Activated T-helper 9 cell treated with anti-CD3 and anti-CD28 coated beads, Interleukin-2, amount 50 U/mL, for 16 hours (primary cell): ENCODE measurements at places on chromosomes 16 and 17.

DNA sequence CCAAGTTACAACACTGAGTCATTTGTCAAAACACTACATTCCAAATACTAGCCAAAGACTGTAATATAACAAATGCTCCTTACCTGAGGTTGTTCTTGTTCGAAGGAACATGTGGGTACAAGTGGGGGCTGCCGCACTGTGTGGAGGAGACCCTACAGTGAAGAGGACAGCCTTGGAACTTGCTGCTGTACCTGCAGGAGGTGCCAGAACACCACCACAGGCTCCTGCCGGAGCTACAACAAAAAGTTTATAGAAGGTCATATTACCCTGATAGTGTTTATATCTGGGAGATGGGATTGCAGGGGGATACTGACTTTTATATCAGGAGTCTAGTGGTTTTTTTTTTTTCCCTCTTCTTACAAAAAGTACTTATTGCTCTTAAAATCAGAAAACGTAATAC lies 37.8 kb upstream of the ALDH3A1 start:
- DNase-seq, result no peak

- no peak for DNase-seq
Observed at GRCh38 chr16:29825145-29826044, 5.1 kb downstream of the MVP start.

DNA sequence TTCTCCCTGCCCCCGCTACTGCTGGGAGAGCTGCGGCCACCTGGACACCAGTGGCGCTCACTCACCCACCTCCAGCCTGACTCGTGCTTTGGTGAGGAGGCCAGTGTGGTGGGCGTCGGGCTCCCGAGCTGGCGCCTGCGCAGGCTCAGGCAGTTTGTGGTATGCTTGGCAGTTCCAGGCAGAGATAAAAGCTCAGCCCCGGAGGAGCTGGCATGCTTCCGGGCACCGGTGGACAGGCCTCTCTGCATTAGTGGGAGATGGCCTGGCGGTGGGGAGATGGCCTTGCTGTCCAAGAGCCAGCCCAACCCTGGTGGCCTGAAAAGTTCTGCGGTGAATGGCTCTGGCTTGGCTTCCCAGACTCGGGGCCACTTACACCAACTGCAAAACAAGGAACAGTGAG lies 4.1 kb downstream of the ADGRG1 start:
- no peak for DNase-seq

- no peak for DNase-seq
Observed at GRCh38 chr16:28930652-28931051, 1.1 kb upstream of the CD19 start.

DNA sequence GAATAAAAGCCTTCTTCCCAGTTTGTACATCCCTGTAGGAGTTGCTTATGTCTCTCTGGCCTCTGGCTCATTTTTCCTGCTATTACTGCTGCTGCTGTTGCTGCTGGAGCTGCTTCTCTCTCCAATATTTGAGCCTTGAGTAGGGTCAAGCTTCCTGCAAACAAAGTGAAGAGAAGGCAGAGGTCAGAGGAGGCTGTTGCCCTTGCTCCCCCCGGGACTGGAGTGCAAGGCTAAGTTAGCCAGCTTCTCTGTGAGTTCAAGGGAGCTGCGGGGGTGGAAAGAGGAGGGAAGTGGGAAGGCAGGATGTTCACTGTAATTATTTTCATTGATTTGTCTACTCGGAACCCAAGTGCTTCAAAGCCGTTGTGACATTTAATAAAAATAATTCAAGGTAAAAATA lies 77.0 kb upstream of the TMEM132E start:
- no peak for DNase-seq

DNA sequence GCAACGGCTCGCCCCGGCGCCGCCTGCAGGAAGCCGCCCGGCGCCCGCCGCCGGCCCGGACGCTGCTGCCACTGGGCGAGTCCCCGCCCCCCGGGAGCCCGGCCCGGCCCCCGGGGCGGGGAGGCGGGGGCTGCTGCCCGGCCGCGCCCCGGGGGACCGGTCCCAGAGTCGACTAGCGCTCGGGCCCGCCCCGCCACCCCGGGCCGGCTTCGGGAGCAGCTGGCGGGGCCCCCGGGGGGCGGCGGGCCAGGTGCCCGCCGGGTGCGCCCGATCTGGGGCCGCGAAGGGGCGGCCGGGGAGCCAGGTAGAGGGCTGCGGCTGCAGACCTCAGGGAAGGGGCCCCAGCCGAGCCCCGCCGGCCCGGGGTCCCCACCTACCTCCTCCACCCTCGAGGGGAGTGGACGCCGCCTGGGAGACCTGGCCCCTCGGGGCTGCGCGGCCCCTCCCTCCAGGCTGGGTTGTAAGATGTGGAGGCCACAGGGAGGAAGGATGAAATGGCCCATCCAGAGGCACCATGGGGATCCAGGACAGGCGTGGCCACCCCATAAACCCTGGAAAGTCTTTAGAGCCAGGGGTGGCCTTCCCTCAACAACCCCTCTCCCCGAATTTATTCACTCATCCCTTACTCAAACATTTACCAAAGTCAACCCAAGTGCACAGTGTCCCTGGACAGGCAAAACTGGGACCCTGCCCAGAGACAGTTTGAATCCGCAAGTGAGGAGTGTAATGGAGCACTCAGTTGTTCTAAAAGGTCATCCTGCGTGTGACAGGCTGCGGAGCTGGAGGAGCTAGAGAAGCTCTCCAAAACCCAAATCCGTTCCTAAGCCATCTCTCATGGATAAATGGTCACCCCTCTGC lies at the start of gene CDYL2:
CDYL2 (minus strand) TSS at position 73 of the 858 bp plus-strand sequence. CDS start 425 bp downstream, outside the sequence.
- DNase-seq, result peak; percentile 31

DNA sequence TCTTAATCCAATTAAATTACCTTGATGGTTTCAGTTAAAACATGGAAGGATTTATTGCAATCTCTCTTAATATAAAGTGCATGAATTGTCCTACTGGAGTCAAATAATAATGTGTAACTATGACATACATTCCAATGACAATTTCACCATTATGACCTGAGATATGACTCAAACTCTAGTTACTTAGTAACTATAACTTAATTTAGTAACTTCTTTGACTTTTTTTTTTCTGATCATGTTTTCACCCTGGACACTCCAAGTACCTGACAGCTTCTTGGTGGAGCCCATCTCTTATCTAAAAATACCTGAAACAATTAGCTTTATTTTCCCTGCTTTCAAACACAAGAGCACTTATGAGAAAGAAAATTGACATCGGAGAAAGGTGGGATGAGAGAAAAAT lies 123.7 kb downstream of the STX8 start:
- DNase-seq, result no peak

- no peak for DNase-seq
Observed at GRCh38 chr17:72631949-72632684, 460.4 kb downstream of the SLC39A11 start.

- DNase-seq, result peak; percentile 24
Observed at GRCh38 chr17:80981062-80981902, 10.4 kb upstream of the CHMP6 start.

DNA sequence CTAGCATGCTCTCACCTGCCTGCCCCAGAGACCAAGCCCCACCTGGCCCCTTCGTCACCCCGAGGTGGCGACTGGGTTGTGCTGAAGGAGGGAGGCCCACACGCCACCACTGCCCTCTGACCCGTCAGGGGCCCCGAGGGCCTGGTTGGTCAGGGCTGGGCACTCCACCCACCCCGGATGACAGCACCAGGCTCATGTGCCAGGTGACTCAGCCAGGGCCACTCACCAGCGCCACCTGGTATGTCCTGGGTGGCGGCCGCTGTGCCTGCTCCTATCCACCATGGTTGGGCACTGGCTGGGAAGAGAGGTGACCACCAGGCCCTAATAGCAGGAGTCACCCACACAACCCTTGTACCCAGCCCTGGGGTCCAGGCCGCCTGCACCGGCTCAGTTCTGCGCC lies 68.9 kb downstream of the JPH3 start:
- DNase-seq, result no peak

- DNase-seq, result no peak
Observed at GRCh38 chr16:4270091-4270490, 2.7 kb downstream of the TFAP4 start.

DNA sequence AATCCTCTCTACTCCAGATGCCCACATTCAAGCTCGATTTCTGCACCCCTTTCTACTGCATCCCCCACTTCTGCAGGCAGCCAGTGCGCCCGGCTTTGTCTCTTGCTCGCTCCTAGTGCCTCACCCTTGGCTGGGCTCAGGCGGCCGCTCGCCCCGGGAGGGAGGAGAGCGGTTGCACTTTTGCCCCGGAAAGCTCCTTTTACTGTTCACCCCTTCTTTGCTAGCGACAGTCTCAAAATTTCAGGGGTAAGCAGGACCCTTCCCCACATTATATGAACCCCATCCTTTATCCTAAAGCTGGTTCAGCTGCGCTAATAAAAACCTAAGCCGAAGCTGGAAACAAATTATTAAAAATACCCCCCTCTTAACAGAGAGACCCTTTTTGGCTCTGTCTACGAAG lies 1.0 kb downstream of the HOXB5 start:
- no peak for DNase-seq

GRCh38 chr16:2682209-2683021 lies at the start of gene KCTD5:
Gene KCTD5 (plus strand): TSS chr16:2682523. CDS start chr16:2682549, 26 bp downstream.
- peak; percentile 96 for DNase-seq

DNA sequence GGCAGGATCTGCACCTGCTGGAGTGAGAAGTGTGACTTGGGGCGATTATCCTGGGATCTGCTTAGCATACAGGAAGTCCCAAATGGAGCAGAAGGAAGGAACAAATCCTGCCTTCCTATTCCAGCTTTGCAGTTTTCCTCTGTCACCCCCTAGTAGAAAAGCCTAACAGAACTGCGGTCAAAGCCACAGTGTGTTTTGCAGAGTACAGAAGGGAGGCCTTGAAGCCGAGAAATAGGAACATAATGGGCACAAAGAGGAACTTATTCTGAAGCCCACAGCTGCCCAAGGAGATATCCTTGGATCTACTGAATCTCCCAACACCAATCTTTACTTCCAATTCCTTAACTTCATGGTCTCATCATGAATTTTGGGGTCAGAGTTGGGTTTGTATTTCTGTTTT lies 8.5 kb downstream of the KRTAP1-5 start:
- DNase-seq, result no peak

GRCh38 chr17:1376061-1376460 lies 24.0 kb downstream of the YWHAE start:
- DNase-seq, result no peak

- no peak for DNase-seq
Observed at GRCh38 chr16:76984196-76984595, 206.8 kb upstream of the MON1B start.

- DNase-seq, result no peak
Observed at GRCh38 chr17:46782250-46782953, 36.1 kb downstream of the WNT3 start.

- no peak for DNase-seq
Observed at GRCh38 chr17:48954300-48954755, 9.7 kb upstream of the SNF8 start.

GRCh38 chr16:61323456-61323855 lies 712.8 kb downstream of the CDH8 start:
- DNase-seq, result no peak

GRCh38 chr16:11620243-11621003 lies 33.7 kb upstream of the LITAF start:
- no peak for DNase-seq

DNA sequence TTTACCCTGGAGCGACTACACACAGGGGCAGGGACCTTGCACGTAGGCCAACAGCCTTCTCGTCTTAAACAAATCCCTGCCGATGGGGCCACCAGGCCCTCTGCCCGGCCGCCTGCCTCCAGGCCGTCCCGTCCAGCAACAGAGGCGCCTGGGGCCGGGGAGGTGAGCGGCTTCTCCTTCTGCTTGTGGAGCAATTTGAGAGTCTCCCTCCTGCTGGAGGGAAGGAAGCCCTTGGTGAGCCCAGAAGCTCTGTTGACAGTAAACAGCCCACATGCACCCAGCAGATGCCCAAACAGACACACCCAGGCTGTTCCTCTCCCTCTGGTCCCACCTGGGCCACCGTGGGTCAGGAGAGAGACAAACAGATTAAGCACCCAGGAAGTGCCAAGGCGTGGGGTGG lies 8.1 kb downstream of the SLC43A2 start:
- DNase-seq, result no peak

DNA sequence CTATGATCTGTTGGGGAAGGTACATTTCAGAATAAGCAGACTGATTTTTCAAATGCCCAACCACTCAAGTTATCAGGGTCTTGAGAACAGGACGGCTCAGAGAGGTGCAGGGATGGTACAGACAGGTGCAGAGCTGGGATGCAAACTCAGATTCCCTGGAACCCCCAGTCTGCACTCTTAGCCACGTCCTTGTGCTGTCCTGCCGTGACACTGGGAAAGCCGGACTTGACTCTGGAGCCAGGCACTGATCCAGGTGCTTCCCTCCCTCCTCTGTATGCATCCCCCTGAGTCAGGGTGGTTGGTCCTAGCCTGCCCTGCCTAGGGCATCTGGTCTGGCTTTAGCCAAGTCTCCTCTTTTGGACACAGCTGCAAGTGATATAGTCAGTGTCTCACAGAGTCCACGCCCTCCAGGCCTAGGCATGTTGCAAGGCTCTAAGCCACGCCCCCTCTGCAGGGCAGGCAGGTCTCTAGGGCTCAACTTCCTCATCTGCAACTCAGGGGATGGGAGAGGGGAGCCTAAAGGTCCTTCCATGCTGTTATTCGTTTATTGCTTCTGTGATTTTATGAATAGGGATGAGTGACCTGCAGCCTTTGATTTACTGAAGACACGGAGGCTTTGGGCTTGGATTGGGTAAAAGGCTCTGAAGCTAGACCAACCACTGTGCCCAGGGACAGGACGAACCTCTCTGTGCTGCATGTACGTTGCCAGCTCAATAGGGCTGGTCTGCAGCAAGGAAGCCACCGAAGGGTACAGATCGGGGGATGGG lies 97.3 kb downstream of the SDK2 start:
- no peak for DNase-seq

- no peak for DNase-seq
Observed at GRCh38 chr16:15973421-15973820, 24.0 kb downstream of the ABCC1 start.

GRCh38 chr17:18981642-18982424 lies 22.7 kb downstream of the FAM83G start:
- DNase-seq, result no peak

DNA sequence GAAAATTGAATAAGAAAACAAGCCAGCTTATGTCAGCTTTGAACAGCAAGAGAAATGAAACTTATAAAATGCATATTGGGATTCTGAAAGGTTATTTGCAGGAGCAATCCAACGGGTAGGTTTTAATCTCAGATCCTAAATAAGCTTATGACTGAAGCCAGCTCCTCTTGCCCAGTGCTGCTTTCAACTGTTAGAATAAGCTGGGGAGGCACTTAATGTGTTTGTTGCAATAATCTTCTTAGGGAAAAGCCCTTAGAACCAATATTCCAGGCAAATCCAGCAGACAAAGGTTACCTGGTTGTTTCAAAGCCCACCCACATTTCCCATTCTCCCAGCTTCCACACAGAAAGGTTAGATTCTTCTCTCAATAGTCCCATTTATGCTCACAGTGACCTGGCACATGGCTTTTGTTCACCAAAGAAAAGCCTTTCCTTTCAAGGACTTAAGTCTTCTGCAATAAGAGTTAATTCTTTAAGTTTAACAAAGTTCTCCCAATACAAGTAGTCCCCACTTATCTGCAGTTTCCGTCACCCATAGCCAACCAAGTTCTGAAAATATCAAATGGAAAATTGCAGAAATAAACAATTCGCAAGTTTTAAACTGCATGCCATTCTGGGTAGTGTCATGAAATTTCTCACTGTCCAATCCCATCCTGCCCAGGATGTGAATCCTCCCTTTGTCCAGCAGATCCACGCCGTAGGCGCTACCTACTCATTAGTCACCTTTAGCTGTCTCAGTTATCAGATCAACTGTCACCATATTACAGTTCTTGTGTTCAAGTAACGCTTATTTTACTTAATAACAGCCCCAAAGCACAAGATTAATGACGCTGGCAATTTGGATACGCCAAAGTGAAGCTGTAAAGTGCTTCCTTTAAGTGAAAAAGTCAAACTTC lies 5.9 kb downstream of the TEX2 start:
- DNase-seq, result no peak
